ENCODE measurements at places on chromosomes 1 and 21.

GRCh38 chr1:234631721-234632125 is 21.7 kb upstream of the IRF2BP2 start:
- no peak for DNase-seq

GRCh38 chr21:39867198-39867650 is at the start of gene PCP4:
PCP4 (plus strand) TSS chr21:39867438; CDS start chr21:39867502, 64 bp downstream.
- peak; percentile 3 for DNase-seq

DNA sequence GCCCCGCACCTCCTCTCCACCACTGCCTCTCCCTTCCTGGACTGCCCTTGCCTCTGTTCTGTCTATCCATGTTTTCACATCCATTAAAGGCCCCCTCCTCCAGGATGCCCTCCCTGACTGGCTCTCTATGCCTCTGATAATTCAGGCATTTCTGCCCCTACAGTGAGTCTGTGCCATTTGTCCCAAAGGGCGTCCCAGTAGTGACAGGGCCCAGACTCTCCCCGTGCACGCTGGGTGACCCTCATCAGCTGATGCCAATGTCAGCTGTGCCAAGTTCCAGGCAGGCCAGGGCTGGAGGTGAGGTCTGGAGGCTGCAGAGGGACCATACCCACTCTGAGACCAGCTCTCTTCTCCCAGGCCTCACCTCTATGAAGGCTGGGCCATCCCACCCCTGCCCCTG is 3.2 kb upstream of the PLEKHG5 start:
- DNase-seq, result no peak

GRCh38 chr1:92194511-92194910 is 23.2 kb upstream of the C1orf146 start:
- DNase-seq, result no peak

DNA sequence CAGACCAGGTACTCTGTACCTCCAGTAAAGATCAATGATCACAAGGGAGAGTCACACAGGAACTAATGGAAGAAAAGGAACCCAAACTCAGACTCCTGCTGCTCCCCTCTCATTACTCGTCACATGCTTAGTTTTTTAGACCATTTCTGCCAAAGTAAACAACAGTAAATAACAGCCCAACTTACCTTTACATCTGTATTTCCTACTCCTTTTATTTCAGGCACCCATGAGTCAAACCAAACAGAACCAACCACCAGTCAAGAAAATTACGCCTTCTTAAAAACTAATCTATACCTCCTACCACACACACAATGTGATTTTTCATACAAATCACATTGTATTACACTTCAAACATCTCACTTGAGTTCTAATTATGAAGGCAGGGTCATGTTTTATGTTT is 61.4 kb upstream of the HTR1D start:
- DNase-seq, result no peak

- no peak for DNase-seq
These were observed 11.4 kb downstream of the VWA5B1 start for GRCh38 chr1:20302108-20302471.

All from activated CD8-positive, alpha-beta memory T cell treated with anti-CD3 and anti-CD28 coated beads for 1 hour (primary cell).